AG08395 (cell line): ENCODE measurements at places on chromosomes 1 and 21.

GRCh38 chr1:6497867-6498575 is 6.6 kb upstream of the PLEKHG5 start:
- no peak for DNase-seq

DNA sequence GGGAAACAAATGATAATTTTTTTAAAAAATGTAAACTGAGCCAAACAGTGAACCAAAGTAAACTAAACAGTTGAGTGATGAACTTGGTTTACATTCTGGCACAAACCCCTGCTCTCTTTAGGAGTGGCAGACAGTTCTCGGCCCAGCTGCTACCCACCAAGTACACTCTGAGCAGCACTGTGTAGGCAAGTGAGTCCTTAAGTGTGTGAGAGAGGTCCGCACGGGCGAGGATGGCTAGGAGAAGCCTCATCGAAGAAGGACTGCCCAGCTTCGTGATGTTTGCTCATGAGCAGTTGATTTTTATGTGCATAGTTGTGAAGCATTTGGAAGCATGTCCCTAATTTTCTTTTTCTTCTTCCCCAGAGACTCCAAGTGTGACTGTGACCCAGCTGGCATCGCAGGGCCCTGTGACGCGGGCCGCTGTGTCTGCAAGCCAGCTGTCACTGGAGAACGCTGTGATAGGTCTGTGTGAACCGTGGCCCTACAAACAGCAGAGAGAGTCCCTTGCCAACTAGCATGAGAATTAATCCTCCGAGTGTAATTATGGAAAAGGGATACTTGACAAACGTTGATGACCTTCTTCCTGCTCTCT is 32.1 kb downstream of the LAMC2 start:
- peak; percentile 26 for DNase-seq

DNA sequence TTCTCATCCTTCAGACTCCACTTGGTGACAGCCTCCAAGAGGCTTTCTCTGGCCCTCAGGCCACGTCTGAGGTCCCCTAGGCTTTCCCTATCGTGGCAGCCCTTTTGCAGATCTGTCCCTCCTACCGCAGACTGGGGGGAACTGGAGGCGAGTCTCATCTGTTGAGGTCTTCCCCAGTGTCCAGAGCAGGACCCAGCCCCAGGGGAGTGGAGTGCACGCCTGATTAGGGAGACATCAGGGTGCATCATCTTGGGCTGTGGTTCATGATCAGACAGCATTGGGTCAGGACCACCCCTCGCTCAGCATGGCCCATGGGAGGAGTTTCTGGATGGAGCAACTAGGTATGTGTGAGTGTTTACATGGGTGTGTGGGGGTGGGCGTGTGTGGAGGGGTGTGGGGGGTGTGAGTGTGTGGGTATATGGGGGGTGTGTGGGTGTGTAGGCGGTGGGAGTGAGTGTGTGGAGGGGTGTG is 8.5 kb upstream of the MATN1 start:
- DNase-seq = no peak

DNA sequence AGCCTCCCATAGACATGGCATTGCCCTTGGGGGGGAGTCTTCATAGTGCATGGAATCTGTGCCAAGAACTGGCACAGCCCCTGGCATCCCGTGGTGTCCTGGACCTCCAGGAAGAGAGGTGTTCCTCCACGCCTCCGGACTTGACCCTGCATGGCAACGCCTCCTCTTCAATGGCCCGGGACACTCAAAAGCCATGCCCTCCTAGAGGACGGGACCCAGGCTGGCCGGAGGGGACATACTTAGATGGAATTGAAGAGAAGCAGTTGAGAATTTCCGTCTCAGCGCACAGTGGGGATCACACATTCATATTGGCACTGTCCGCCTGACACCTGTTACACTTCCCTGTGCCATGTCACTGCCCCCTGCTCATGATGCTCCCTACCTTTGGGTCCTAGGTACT is 38.4 kb upstream of the TENT5C start:
- no peak for DNase-seq

GRCh38 chr21:40481764-40482163 is 365.2 kb downstream of the DSCAM start:
- no peak for DNase-seq

- DNase-seq = no peak
Measured at GRCh38 chr1:119686661-119687060, 25.1 kb upstream of the PHGDH start.
